D721Med (cell line): ENCODE measurements at places on chromosomes 16 and 17.

GRCh38 chr16:56640076-56640475, 1.6 kb downstream of the MT1A start:
- DNase-seq, result no peak

- DNase-seq, result no peak
Observed at GRCh38 chr16:72094266-72094610, 591 bp downstream of the DHX38 start.

DNA sequence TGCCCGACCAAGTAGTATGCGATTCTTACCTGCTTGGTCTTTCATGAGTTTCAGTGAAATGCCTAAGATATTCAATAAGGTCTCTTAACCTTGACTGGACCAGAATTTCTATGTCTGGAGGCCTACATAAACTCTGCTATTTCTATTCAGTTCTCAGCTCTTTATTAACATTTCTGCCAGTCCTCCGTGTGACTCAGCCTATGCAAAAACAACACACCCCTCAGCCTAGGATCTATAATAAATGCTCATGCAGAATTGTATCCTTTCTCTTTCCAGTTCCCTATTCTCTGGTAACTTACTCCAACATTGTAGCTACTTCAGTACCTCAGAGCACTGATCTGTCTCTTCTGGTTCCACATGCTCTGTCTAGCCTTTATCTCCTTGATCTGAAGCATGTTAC, 1507.4 kb downstream of the CDH11 start:
- DNase-seq, result no peak

- no peak for DNase-seq
Observed at GRCh38 chr17:57132663-57133062, 47.6 kb downstream of the AKAP1 start.

DNA sequence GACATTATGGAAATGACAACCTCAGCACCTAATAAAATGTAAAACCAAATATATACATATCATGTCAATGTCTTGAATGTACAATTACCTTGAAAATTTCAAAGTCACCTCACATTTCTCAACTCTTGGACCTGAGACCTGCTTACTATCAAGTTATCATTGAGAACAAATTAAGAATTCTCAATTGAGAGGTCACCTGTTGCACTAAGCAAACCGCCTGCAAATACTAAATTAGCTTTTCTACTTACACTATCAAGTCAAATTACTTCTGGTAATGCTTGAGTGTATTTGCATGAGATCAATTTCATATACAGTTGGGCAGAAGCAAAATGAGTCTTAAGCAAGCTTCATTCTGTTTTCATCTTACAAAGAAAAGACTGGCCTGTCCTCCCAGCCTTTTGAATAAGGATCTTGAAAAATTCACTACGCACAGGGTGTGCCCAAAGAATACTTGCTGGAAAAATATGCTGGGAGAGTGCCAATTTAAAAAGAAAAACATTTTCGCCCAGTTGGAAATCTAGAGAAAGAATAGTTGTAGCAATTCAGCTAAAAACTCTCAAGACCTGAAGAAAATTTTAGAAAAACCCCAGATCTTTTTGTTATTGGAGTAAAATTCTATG, 35.7 kb downstream of the KANSL1 start:
- DNase-seq, result no peak

DNA sequence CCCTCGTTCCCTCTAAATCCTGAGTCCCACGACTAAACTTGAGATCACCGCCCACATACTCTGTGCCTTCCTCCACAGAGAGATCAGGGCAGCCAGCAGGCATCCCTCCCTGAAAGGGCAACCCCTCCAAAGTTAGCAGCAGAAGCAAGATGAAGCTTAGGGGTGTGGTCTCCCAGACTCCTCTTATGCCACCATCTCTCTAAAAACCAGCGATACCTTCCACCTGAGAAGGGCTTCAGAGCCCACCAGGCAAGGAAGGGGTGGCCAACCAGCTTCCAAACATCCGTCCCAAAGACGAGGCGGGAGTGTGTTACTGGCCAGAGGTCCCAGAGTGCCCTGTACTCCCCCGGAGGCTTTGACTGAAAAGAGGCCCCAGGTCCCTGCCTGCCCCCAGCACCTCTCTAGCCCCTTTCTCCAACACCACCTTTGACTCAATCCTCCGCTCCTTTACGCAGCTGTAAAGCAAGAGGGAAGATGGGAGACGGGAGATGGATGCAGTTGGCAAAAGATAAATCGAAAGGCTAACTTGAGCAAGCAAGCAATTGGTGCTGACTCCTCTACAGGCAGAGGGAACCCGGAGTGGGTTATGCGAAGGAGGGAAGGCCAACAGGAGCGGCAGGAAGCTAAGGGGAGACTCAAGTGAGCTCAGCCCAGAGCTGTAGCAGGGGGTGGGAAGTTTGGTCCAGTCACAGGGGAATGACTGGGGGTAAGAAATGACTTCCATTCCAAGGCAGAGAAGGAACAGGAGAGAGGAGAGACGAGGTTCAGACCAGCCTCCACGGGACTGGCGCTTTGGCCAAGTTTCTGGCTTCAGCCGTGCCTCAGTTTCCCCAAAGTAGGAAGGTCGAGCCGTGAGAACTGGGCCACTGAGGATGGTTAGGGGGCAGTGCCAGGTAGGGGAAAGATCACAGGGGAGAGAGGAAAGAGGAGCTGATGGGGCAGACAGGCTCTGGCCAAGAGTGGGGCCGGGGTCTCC, 1.0 kb downstream of the ST3GAL2 start:
- DNase-seq, result no peak
